Stimulated activated CD8-positive, alpha-beta memory T cell treated with anti-CD3 and anti-CD28 coated beads, Interleukin-7, amount 100 ng/mL, for 1 hour (primary cell): ENCODE measurements at places on chromosomes 3 and 15.

DNA sequence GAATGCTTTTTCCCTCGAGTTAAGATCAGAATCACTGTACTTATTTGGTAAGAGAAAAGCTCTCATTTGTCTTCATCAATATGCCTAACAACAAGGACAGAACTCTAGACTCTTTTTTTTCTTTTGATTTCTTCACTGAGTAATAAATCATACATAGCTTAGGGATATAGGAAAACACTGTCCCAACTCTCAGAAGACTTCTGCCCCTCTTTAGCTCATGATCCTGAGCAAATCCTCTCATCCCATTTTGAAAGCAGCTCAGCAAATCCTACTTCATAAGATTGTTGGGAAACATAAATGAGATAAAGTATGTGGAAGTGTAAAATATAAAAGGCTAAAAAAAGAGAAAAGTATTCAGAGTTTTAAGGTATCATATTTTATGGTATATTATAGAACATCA lies 141.7 kb downstream of the ATP8B4 start:
- DNase-seq: no peak

DNA sequence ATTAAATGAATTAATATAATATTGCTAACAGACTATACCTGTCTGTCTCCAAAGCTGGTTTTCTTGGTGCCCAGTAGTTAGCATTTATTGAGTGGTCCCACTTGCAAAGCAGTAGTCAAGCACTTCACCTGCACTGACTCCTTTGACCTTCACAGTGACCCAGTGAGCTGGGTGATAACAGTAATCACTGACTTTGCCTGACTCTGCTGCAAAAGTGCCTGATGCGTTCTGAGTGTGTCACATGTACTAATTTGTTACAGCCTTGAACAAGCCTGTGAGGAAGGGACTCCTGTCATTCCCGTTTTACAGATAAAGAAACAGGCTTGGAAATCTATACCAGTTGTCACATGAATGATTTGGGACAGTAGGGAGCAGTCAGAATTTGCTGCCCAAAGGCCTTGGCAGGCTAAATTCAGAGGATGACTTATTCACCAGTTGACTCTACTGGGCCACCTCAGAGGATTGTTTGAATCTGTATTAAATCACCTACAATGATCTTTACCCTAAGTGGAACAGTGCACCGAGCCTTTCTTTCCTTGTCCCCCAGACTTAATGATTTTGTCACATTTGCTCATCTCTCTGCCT lies 116.6 kb upstream of the PLXNA1 start:
- DNase-seq: no peak

DNA sequence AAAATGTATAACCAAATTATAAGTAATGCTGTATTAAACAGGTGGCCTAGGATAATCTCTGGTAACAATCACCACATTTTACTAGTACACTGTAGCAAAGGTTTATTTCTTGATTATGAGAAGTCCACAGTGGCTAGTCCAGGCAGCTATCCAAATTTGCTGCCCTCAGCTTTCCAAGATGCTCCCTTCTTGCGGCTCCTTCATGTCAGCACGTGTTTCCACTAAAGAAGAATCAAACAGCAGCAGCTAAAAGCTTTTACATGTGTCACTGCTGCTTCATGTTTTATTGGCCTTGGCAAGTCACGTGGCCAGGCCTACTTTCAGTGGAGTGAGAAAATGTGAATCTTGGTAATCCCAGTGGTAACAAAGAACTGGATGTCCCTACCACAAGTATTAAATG lies 5.6 kb upstream of the RBMS3 start:
- DNase-seq: no peak

- DNase-seq: no peak
These were observed 70.4 kb downstream of the KLF13 start for GRCh38 chr15:31396881-31397560.

DNA sequence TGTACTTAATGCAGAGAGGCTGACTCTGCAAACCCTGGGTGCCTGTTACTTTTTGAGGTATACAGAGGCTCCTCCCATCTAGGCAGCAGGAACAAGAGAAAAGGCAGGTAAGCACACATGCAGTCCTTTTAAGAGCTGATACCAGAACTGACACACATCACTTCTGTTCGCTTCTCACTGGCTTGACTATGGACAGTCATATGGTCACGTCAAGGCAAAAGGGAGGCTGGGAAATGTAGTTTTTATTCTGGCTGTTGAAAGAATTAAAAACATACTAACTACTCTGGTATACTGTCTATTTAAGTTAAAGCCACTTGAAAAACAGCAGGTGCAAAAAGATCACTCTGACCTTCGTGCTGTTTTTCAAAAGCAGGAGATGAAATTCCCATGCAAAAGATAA lies 218.3 kb downstream of the CTNNB1 start:
- DNase-seq: no peak

DNA sequence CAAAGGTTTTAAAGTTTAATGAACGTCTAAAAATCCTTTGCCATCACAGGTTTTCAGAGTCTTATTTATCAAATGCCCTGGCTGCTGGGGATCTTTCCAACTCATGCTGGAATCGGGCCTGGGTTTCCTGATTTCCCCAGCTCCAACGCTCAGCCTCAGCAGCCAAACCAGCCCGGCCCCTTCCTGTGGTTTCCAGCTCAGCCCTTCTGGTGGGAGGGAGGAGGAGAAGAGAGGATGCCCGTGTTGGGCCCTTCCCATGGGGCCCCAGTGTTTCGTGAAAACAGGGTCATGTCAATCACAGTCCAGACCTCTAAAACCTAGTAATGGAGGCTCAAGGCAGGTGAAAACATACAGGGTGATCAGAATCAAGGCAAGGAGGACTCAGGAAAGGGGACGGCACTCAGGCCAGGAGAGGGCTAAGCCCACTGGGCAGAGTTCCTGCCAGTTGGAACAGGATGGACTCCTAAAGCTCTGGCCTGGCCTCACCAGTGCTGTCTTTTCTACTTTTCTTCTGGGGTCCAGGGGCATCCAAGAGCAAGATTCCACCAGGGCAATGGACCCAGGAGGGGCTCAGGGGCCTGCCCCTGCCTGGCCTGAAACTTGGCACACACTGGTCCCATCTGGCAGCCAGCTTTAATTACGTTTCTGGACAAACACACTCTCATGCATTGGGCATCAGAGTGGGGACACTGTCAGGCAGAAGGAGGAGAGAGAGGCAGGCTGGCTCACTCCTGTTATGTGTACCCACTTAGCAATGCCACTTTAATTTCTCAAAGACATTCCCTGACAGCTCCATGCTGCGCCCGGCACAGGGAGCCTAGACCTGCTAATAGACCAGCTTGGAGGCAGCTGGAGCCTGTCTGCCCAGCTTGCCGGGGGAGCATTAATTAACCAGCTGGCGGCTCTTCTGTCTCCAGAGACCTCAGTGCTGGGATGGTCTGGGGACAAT lies 194.6 kb downstream of the FAM43A start:
- DNase-seq: no peak

DNA sequence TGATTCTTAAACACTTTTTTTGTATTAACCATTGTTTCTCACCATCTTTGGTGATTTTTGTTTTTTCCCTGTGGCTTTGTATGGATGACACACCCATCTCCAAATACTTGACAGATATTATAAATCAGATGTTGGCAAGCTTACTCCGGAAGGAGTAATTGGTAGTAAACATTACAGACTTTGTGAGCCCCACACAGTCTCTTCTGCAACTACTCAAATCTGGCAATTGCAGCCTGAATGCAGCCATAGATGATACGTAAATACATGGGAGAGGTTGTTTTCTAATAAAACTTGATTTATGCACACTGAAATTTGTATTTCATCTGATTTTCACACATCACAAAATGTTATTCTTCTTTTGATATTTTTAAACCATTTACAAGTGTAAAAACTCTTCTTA lies 331.5 kb downstream of the ARPP21 start:
- DNase-seq: no peak

GRCh38 chr3:66017591-66017990 lies 21.1 kb downstream of the MAGI1 start:
- no peak for DNase-seq

- DNase-seq: no peak
These were observed 990 bp upstream of the ZNF148 start for GRCh38 chr3:125375950-125376679.

DNA sequence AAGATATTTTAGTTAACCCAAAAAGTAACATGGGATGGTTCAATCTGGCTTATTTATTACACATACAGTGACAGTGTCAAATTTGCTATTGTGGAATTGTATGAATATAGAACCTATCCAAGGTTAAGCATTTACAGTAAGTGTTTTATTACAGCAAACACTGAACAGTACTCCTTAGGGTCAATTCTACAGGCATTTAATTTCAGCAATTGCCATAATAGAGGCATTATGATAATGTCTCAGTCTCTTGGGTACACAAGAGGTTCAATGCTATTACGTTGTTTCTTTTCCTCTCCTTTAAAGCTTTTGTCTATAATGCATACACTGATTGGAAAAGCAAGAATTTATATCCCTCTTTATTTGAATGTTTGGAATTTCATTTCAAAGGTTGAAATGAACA lies 275.7 kb upstream of the NAALADL2 start:
- DNase-seq: no peak

DNA sequence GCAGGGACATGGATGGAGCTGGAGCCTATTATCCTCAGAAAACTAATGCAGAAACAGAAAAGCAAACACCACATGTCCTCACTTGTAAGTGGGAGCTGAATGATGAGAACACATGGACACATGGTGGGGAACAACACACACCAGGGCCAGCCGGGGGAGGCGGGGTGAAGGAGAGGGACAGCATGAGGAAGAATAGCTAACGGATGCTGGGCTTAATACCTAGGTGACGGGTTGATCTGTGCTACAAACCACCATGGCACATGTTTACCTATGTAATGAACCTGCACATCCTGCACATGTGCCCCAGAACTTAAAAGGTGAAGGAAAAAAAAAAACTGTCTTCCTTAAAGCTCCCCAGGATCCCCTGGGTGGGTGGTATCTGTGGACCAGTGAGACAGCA lies 87.1 kb downstream of the ADAMTS17 start:
- no peak for DNase-seq

DNA sequence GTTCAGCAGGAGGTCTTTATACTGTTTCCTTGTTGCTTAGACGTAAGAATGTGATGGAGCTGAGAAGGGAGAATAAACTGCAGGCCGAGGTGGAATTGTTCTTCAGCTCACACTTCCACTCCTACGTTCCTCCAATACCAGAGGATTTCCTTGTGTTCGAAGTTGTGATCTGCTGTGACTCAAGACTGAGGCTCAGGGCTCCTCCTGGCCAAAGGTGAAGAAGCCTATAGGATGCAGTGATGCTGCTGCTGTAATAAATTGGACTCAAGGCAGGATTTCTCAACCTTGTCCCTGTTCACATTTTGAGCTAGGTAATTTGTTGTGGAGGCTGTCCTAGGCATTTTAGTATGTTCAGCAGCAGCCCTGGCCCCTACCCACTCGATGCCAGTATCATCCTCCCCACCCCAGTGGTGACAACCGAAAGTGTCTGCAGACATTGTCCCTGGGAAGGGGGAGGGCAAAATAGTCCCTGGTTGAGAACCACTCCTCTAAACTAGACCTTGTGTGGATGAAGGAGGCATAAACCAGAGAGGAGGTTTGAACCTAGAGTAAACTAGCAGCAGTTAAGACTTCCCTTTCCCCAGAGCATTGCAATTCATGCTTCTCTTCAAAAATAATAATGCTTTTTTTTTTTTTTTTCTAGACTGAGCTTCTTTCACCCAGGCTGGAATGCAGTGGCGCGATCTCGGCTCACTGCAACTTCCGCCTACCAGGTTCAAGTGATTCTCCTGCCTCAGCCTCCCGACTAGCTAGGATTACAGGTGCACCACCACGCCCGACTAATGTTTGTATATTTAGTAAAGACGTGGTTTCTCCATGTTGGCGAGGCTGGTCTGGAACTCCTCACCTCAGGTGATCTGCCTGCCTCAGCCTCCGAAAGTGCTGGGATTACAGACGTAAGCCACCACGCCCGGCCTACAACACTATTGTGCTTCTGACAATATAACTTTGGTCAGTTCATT lies 11.1 kb downstream of the RAP2B start:
- DNase-seq: no peak

DNA sequence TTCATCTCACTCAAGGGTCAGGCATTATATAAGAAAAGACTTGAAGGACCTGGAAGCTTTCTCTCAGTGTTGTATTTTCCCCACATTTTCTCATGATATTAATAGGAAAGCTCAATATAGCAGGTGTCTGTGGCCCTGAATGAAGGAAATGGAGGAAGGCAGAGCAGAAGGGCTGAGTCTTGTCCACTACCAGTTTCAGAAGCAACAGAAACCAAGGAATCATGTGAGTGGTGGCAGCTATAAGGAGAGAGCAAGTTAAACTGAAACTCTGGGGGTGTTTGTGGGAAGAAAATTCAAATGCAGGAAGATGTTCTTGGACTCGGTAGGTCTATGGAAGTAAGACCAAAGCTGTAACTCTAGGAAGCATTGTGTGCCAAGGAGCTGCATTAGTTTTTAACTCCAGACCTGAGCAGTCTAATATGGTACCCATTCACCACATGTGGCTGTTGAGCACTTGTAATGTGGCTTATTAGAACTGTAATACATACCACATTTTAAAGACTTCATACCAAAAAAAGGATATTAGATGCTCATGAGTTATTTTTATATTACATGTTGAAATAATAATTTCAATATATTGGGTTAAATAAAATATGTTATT lies 278.8 kb upstream of the GADL1 start:
- no peak for DNase-seq

- DNase-seq: no peak
These were observed 203.0 kb downstream of the THRB start for GRCh38 chr3:24291646-24292045.

DNA sequence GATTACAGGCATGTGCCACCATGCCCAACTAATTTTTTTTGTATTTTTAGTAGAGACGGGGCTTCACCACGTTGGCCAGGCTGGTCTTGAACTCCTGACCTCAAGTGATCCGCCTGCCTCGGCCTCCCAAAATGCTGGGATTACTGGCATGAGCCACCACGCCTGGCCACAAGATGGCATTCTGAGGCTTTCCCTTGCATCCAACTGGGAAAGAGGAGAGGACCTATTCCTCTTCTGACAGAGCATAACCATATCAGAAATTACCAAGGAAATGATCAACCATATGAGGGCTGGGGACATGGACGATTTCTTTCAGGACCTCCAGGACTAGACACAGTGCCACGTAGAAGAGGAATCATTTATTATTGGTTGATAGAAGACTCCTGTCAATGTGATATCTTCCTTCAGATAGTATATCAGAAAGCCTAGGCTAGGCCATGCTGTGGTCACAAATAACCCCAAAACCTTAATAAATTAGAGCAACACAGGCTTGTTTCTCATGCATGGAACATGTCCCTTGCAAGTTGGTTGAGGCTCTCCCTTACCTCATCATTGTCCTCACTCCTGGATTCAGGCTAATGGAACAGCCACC lies 372.3 kb upstream of the IL12A start:
- no peak for DNase-seq

DNA sequence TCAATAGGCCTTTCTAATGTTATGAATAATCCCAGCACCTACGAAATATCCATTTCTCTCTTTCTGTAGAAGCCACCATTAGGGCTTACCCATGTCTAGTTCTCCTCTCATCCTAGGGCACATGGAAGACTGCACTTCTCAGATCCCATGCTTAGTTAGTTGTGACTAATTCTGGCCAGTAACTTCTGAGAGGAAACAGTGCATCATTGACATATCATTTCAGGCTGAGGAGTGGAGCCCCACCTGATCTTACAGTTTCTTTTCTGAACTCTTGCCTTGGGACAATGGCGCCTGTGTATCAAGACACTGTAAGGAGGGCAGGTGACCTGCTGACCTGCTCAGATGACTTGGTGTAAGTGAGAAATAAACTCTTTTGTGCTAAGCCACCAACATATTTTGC lies 39.4 kb upstream of the TBL1XR1 start:
- no peak for DNase-seq

- DNase-seq: no peak
These were observed 295.1 kb downstream of the THSD4 start for GRCh38 chr15:71410347-71410746.

- no peak for DNase-seq
These were observed 645.6 kb upstream of the CBLB start for GRCh38 chr3:106514431-106514830.
